Activated gamma-delta T cell treated with Interleukin-2 at 50 U/mL for 16 hours (primary cell): ENCODE measurements at places on chromosomes 5 and 9.

DNA sequence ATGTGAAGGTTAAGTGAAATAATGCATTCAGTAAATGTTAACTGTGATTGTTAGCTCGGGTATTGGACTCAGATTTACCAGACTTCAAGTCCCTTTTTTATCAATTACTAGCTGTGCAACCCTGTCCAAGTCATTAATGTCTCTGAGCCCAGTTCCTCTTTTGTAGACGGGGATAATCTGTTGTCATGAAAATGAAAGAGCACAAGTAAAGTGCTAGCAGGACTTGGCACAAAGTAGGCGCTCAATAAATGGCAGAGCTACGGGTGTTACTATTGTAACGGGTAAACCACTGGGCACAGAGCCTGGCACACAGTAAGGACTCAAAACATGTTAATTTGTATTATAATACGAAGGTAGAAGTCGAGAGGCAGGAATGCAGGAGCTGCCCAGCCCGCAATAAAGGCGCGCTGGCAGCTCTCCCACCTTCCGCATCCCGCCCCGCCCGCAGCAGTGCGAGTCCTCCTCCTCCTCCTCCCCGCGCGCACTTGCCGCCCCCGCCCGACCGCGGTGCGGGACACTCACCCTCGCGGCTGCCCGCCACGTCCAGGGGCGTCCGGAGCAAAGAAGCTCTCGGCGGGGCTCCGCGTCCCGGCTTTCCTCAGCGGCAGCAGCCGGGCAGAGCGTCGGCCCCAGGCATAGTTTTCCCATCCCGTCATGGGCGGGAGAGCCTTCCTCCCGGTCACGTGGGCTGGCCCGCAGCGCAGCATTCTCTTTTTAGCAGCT, at the start of gene C1QTNF2:
TSS of gene C1QTNF2 (minus strand) at position 637 of the 723 bp plus-strand sequence. CDS start 15,615 bp downstream, outside the sequence.
- DNase-seq = no peak

DNA sequence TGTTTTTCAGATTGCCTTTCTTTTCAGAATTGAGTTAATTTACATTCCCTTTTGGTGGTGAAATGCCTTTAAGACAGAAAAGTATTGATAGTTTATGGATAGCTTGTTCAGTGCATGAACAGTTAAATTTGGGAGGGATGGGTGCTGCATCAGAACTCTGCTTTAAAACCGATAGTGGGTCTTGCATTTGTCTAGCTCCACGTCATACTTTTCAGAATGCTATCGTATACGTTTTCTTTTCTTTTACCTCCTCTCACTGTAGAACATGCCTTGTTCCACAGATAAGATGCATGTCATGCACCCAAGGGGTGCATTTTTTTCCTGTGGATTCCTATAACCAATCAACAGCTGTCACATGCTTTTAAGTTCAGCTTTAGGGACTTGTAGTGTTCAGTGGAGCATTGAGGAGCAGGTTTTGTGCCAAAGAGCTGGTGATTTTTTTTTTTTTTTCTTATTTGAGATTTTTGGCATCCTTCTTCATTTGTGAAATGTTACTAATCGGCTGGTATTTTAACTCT, 2.3 kb downstream of the SLC44A1 start:
- DNase-seq = no peak

DNA sequence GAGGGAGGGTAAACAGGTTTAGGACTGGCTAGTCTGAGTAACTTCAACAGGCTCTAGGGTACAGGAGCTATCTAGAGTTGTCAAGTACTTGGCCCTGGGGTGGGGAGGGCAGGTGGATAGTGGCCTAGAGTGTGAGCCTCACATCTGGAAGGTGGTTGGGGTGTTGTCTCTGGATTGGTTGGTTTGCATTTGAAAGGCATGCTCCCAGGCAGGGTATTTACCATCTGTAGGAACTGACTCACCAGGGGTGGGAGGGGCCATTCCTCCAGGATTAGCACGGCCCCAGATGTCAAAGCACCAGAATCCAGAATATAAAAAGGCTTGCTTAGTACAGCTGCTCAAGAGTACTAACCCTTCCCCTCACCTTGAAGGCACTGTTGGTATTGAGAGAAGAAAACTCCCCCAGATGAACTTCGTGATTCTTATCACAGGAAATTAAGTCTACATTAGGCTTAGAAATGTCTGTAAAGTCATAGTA, 193.3 kb downstream of the NTRK2 start:
- DNase-seq = no peak

- DNase-seq = no peak
Measured at GRCh38 chr9:34793428-34793827, 83.5 kb upstream of the CCL21 start.

DNA sequence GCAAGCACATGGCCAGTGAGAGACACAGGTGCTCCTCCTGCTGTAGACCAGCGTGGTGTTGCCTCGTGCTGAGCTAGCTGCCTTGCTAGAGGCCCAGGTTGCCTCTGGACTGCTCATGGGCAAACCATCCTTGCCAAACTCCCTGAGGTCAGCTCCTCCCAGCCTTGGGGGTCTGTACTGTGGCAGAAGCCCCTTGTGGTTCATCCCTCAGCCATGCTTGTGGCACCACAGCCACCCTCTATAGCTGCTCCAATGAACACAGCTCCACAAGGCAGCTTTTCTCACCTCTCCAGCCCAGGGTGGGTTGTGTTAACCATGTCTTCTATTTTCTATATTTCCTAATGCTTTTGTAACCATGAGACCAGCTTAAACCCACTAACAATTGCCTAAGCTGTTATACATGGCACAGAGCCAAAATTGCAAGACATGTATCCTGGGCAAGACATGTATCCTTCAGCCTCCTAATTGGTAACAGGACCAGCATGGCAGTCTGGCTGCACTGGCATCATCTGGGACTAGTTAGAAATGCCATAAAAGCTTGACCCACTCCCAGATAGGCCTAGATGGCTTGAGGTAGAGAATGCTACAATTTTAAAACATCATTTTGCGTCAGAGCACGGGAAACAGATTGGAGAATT, 183.1 kb upstream of the S1PR3 start:
- DNase-seq = no peak

GRCh38 chr5:10555277-10555684, 8.6 kb upstream of the ANKRD33B start:
- no peak for DNase-seq

DNA sequence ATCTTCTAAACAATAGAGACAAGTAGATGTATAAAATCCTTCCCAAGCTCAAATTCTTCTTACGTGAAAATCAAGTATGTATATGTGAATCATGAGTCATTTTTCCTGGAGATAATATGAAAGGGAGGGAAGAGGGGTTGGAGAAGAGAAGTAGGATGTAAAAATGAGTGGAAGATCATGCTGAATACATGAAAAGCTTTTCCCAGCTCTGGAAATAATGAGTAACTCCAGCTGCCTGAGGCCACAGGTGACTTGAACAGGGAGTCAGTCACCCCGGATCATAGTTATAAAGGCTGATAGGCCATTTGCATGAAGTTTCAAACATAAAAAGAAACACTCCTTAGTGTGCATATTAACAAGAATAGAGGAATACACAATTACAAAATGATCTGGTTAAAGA, 486.7 kb downstream of the EFNA5 start:
- no peak for DNase-seq

- no peak for DNase-seq
Measured at GRCh38 chr5:119166026-119166425, 95.1 kb downstream of the DMXL1 start.

GRCh38 chr5:43193181-43193893, 1.3 kb downstream of the NIM1K start:
- DNase-seq = no peak

DNA sequence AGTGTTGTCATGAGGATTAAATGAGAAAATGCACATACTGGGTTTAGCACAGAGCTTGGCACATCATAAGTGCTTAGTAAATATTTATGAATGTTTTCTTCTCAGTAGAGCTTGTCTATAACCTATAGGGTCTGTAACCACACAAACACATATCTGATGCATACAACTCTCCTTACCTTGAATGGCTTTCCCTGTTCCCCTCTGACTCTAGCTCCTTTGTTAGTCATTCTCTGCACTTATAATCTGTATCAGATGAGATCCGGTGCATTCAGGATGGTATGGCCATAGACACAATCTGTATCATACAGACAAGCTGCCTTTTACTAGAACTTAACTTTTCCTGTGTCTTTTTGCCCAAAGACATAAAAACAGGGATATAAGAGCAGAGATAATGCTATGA, 11.1 kb upstream of the SSBP2 start:
- DNase-seq = no peak

DNA sequence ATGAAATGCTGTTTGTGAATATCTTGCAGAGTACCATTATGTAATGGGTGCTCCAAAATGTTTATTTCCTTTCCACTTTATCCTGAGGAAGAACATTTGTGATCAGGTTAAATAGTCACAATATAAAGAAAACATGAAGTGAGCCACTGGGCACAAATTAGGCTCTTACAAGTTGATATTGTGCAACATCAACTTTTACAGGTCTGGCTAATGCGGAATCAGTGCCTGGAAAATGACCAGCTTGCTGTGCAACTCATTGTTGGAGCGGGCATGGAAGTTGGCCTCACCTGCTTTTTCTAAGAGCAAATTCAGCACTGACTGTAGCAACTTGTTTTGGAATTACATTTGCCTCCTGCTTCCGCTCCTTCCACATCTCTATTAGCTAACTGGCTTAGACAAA, 216.9 kb upstream of the PLPPR1 start:
- no peak for DNase-seq

DNA sequence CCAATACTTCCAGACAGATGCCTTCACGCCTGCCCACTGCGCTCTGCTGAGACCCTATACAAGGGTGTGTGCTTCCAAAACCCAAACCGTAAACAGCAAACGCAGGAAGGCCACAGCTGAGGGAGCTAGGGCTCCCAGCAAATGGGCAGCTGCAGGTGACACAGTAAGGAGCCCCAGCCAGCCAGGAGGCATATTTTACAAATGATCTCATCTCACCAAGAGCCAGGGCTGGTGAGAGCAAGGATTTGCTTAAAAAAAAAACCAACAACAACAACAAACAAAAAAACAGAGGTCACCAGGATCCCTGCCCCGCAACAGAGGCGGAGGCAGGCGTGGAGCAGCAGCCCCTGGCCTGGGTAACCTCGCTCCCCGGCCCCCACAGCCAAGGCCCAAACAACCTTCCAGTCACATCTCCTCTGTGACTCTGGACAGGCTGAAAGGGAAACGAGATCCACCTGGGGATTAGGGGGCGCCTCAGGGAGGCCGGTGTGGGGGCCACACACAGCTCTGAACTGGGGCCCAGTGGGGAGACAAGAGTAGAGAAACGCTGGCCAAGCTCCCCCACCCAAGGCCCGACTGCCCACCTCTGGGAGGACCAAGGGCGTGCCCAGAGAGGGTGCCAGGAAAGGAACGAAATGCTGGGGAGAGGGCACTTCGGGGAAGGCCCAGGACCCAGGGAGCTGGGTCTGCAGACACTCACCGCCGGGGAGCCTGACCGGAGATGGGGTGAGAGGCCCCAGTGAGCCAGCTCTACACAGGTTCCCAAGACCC, 3.3 kb downstream of the NACC2 start:
- no peak for DNase-seq

DNA sequence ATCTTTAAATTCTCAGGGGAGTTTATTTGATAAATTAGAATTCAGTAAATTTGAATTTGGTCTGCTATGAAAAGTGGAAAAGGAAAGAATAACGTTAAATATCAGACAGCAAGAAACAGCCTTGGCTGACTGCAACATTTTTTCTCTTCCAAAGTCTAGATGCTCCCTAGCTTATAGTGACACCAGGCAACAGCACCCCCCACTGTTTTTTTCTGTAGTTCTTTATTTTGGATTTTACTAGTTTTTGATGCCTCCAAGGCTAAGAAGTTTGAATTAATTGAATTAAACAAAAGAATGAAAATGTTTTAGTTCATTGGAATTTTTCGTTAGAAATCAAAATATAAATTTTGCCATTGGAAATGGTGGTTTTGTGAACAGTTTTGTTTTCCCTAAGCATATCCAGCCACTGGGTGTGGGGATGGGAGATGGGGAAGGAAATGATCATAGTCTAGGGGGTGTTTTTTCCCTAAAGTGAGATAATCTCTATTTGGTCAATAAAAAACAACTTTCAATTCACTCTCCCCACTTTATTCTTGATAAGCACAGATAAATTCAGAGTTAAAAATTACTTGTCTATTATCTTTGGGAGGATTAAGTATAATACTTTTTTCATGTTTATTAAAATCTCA, 199.3 kb upstream of the CD180 start:
- no peak for DNase-seq

DNA sequence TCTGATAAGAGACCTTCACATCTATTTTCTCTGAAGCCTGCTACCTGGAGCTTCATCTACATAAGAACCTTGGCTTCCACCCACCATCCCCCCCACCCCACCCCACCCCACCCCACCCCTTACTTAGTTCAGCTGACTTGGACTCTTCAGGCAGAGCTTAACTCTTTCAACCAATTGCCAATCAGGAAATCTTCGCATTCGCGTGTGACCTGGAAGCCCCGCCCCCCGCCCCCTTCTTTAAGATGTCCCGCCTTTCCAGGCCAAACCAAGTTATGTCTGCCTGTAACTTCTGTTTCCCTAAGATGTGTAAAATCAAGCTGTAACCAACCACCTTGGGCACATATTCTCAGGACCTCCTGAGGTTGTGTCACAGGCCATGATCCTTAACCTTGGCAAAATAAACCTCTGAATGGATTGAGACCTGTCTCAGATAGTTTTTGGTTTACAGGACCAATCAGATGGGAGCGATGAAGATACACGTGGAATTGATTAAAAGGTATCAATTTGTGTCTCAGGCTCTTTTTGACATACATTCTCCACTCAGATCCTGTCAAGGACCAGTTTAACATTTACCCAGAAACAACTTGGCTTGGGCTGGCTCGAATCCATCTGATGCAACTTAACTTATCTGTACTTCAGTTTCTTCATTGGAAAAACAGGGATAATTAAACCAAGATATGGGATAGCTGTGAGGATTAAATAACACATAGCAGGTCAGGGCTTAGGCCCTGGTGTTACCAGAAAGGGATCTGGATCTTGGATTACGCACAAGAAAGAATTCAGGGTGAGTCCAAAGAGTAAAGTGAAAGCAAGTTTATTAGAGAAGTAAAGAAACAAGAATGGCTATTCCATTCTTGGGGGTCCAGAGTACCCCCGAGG, 43.6 kb downstream of the GALNT12 start:
- DNase-seq = no peak
